ENCODE measurements at places on chromosomes 11 and 22.

- H3K27ac ChIP-seq = no peak overlapping the region
- H3K4me3 ChIP-seq = no peak overlapping the region
- DNase-seq = no peak
- no peaks in the 10 kb centered on the region for H3K36me3 ChIP-seq
- H3K4me1 ChIP-seq = no peaks in the 10 kb centered on the region
These were observed 120.6 kb upstream of the LMO1 start for GRCh38 chr11:8384199-8384821.

- no peak overlapping the region for H3K27ac ChIP-seq
- no peak overlapping the region for H3K4me3 ChIP-seq
- no peaks in the 10 kb centered on the region for H3K27me3 ChIP-seq
- DNase-seq = no peak
- H3K4me1 ChIP-seq = peaks cover 8% of the 10 kb centered on the region
These were observed 301.7 kb upstream of the PITPNB start for GRCh38 chr22:28220626-28221363.

DNA sequence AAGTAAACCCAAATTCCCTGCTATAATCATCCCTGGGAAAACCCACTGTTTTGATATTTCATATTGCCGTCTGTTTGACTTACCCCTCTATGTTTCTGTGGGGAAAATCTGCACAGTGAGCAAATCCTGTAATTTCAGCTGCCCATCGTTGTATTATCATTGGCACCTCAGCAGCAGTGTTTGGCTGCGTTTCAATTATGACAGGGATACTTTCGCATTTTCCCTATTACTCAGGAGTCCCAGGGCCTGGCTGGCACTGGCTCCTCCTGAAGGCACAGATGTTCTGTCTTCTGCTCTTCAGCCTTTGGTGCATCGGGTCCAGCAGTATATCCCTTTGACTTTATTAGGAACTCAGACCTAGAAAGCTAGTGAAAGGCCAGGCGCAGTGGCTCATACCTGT lies 12.2 kb upstream of the MMP12 start:
- no peak overlapping the region for H3K4me3 ChIP-seq
- DNase-seq = no peak
- no peaks in the 10 kb centered on the region for H3K4me1 ChIP-seq
- no peaks in the 10 kb centered on the region for H3K27me3 ChIP-seq

DNA sequence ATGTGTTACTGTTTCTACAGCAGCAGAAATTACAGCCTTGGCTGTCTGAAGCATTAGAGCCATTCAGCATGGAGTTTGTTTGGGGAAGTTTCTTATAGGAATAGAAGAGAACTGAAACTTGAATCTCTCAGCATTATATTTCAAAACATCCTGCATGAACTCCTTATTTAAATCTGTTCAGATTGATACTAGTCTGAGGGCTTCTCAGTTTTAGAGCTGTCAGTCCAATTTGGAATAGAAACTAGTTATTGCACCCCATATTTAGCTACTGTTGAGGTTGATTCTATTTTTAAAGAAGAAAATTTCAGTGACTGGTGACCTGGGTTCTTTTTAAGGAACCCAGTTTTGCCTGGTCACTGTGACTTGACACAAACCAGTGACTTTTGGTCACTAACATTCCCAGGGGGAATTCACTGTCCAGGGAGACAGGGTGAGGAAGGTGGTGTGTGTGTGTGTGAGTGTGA lies 126.0 kb upstream of the TTC12 start:
- no peak for DNase-seq
- H3K4me3 ChIP-seq = no peak overlapping the region
- peaks cover 23% of the 10 kb centered on the region for H3K4me1 ChIP-seq
- H3K27ac ChIP-seq = no peak overlapping the region
- no peaks in the 10 kb centered on the region for H3K27me3 ChIP-seq

DNA sequence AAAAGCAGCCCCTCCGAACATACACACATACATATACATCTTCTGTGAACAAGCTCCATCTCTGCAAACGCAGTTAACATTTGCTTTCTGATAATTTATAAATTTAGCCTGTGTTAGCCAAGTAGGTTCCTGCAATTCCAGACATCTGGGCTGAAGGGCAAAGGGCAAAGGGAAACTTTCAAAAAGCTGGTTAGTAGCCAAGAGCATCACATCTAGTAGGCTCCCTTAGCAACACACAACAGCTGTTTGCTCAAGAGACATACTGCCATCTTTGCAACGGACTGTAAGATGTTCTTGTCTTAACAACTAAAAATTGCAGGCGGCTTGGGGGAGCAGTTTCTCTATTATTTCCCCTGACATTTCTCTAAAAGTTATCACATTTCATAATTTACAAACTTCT lies 134.9 kb downstream of the RBFOX2 start:
- H3K27ac ChIP-seq = peak overlapping the region; percentile 87
- DNase-seq = peak; percentile 88
- peak overlapping the region; percentile 24 for H3K4me3 ChIP-seq
- H3K36me3 ChIP-seq = no peaks in the 10 kb centered on the region
